ENCODE measurements at places on chromosomes 3 and 15.

DNA sequence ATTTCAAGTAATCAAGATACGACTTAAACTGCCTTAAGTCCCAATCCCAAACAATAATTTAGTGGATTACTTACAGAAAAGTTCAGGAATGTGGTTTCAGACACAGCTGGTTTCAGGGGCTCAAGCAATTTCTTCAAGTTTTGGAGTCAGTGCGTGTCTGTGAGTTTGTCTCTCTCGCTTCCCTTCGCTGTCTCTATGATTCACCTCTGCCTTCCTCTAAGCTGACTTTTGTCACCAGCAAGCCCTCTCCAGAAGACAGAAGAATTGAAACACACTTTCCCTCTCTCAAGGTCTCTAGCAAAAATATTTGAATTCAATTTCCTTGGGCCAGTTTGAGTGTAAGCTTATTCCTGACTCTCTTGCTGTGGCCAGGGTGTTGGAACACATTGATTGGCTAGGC, 392.4 kb downstream of the EDEM1 start:
- no peak overlapping the region for H3K4me3 ChIP-seq
- no peak overlapping the region for H3K27ac ChIP-seq
- no peaks in the 10 kb centered on the region for H3K36me3 ChIP-seq
- no peak for DNase-seq
- H3K4me1 ChIP-seq: no peaks in the 10 kb centered on the region

- no peaks in the 10 kb centered on the region for H3K36me3 ChIP-seq
- DNase-seq: no peak
- no peak overlapping the region for H3K4me3 ChIP-seq
- no peak overlapping the region for H3K27ac ChIP-seq
- H3K4me1 ChIP-seq: no peaks in the 10 kb centered on the region
These were observed 50.6 kb downstream of the PFN2 start for GRCh38 chr3:149920119-149920518.

DNA sequence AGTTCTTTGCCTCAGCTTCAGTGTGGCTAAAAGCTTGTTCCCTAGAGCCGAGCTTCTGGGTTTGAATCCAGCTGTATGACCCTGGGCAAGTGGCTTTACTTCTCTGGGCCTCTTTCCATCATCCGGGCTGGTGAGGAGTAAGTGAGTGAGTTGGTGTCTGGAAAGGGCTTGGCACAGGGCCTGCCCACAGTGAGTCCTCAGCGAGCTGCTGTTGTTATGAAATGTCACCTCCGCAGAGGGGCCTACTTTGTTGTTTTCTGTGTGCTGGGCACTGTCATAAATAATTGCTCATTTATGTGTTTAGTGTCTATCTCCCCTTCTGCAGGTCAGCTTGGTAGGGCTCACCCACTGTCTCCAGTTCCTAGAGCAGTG, 31.7 kb downstream of the SLC6A6 start:
- H3K4me1 ChIP-seq: peaks cover 11% of the 10 kb centered on the region
- DNase-seq: no peak
- H3K4me3 ChIP-seq: no peak overlapping the region
- H3K27me3 ChIP-seq: peaks cover 10% of the 10 kb centered on the region

DNA sequence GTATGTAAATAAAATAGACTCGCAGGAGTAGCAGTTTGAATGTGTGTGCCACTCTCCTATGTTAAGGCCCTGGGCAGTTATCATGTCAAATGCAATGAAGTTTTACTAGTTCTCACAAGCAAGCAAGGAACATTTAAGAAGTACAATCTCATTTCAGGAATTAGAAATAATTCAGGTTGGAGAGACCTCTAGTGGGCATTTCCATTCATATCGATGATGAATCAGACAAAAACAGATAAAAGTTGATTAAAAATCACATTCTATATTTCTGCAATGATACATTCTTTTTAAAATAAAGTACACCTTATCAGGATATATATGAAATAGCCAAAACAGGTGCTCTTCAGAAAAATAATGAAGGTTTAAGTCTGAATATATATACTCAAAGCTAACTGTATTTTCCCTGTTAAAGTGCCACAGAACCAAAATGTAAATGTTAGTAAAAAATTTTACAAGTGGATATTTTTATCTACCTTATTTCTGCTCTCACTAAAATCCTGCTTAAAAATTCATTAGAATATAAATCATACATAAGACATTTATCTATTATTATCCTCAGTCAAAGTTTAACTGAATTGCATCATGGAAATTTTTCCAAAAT, 492.4 kb upstream of the FRG2C start:
- H3K4me3 ChIP-seq: no peak overlapping the region
- no peak for DNase-seq
- H3K27me3 ChIP-seq: no peaks in the 10 kb centered on the region
- H3K36me3 ChIP-seq: no peaks in the 10 kb centered on the region
- peaks cover 9% of the 10 kb centered on the region for H3K4me1 ChIP-seq
- no peak overlapping the region for H3K27ac ChIP-seq

DNA sequence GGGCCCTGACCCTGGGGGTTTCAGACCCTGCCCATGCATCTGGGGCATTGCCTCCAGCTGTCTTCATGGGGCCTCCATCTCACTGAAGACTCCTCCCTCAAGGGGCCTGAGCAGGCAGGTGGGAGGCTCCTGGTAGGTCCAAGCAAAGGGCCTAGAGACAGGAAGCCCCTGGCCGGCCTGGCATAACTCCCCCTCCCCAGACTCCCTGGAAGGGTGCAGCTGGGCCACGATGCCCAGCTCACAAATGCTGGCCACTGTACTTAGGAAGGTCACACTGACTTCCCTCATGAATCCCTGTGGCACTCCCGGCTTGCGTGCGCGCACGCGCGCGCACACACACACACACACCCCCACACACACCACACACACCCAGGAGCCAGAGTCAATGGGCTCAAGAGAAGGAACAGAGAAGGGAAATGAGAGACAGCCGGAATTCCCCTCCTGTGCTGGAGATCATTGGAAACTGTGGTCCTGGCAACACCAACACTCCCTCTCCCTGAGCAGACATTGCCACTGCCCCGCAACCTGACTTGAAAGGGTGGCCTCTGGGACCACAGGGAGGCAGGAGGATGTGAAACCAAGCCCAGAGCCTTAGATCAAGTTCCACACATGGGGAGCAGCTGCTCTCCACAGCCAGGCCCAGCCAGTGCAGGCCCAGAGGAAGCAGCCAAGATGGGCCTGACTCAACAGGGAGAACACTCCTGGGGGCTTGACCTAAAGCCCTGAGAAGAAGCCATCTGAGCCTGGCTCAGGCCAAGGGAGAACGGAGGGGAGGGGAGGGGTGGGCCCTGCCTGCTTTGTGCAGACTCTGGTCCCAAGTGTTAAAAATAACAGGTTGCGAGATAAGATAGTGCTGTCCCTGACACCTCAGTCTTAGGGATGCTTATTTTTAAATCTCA, 69.7 kb downstream of the SCN5A start:
- no peaks in the 10 kb centered on the region for H3K36me3 ChIP-seq
- H3K4me1 ChIP-seq: no peaks in the 10 kb centered on the region
- H3K27me3 ChIP-seq: peaks cover 2% of the 10 kb centered on the region
- DNase-seq: no peak

- H3K4me1 ChIP-seq: peaks cover 27% of the 10 kb centered on the region
- no peak for DNase-seq
- peak overlapping the region; percentile 80 for H3K4me3 ChIP-seq
- H3K27ac ChIP-seq: peak overlapping the region; percentile 71
These were observed 23.0 kb downstream of the TPM1 start for GRCh38 chr15:63065262-63066221.

GRCh38 chr3:123396171-123397049, 52.5 kb downstream of the ADCY5 start:
- no peak overlapping the region for H3K4me3 ChIP-seq
- H3K27ac ChIP-seq: no peak overlapping the region
- H3K36me3 ChIP-seq: no peaks in the 10 kb centered on the region
- DNase-seq: no peak

- no peaks in the 10 kb centered on the region for H3K27me3 ChIP-seq
- no peaks in the 10 kb centered on the region for H3K36me3 ChIP-seq
- H3K4me1 ChIP-seq: no peaks in the 10 kb centered on the region
- no peak for DNase-seq
- no peak overlapping the region for H3K27ac ChIP-seq
- no peak overlapping the region for H3K4me3 ChIP-seq
These were observed 87.7 kb downstream of the KCNAB1 start for GRCh38 chr3:156207802-156208685.

- peaks cover 5% of the 10 kb centered on the region for H3K36me3 ChIP-seq
- no peak for DNase-seq
- no peak overlapping the region for H3K27ac ChIP-seq
- H3K4me3 ChIP-seq: no peak overlapping the region
These were observed 13.8 kb upstream of the NSMCE3 start for GRCh38 chr15:29283381-29283780.

GRCh38 chr3:5054098-5054497, 68.0 kb upstream of the ARL8B start:
- no peak overlapping the region for H3K27ac ChIP-seq
- H3K36me3 ChIP-seq: no peaks in the 10 kb centered on the region
- peaks cover 3% of the 10 kb centered on the region for H3K27me3 ChIP-seq
- no peak overlapping the region for H3K4me3 ChIP-seq
- no peak for DNase-seq
- H3K4me1 ChIP-seq: no peaks in the 10 kb centered on the region

- no peak overlapping the region for H3K4me3 ChIP-seq
- H3K36me3 ChIP-seq: no peaks in the 10 kb centered on the region
- H3K27me3 ChIP-seq: no peaks in the 10 kb centered on the region
- no peak for DNase-seq
These were observed 111.1 kb upstream of the GPR149 start for GRCh38 chr3:154540950-154541604.

- H3K36me3 ChIP-seq: peaks cover 4% of the 10 kb centered on the region
- no peak overlapping the region for H3K4me3 ChIP-seq
- H3K4me1 ChIP-seq: peaks cover 14% of the 10 kb centered on the region
- H3K27me3 ChIP-seq: peaks cover 2% of the 10 kb centered on the region
These were observed 21.3 kb downstream of the KIF9 start for GRCh38 chr3:47261301-47261700.

DNA sequence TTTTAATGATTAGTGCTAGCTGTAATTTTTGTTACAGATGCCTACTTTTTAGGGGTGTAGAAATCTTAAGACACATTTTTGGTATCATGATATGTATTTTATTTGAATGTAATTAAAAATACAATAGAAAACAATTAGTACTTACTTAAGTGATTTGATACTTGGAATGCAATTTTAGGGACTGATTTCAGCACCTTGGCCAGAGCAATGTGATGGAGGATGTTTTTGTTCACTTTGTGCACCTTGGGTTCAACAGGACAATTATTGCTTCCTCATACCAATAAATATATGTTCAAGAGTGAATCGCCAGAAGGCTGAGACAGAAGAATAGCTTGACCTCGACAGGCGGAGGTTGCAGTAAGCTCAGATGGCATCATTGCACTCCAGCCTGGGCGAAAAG, 22.3 kb downstream of the GMNC start:
- H3K36me3 ChIP-seq: no peaks in the 10 kb centered on the region
- H3K4me3 ChIP-seq: no peak overlapping the region
- H3K4me1 ChIP-seq: no peaks in the 10 kb centered on the region

- no peak overlapping the region for H3K4me3 ChIP-seq
- DNase-seq: no peak
- no peaks in the 10 kb centered on the region for H3K27me3 ChIP-seq
- no peaks in the 10 kb centered on the region for H3K4me1 ChIP-seq
These were observed 198.7 kb downstream of the TNIK start for GRCh38 chr3:171261487-171261886.

DNA sequence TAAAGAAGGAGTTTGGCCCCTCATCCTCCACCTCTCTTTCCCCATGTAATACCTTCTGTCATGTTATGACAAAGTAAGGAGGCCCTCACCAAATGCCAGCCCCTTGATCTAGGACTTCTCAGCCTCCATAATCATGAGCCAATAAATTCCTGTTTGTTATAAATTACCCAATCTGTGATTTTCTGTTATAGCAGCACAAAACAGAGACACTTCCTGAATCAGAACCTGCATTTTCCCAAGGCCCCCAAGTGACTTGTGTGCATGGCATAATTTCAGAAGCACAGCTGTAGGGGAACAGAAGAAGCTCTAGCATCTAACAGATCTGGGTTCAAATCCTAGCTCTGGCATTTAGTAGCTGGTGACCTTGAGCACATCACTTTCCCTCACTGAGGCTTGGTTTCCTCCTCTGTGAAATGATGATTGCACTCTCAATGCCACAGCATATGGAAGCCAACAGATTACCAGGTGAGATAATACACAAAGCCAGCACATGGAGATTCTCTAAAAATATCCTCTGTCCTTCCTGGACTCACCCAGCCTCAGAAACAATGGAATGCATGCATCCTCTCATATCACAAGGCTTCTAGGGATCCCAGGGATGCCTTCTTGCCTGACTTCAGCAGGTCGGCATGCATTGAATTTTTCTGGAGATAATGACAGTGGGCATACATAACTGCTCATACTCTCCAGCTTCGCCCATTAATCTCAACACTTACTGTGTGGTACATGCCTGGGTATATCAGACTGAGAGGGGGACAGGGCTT, 26.3 kb downstream of the TLNRD1 start:
- H3K36me3 ChIP-seq: peaks cover 10% of the 10 kb centered on the region
- no peak overlapping the region for H3K27ac ChIP-seq
- H3K4me3 ChIP-seq: no peak overlapping the region
- no peaks in the 10 kb centered on the region for H3K27me3 ChIP-seq
- H3K4me1 ChIP-seq: peaks cover 17% of the 10 kb centered on the region

DNA sequence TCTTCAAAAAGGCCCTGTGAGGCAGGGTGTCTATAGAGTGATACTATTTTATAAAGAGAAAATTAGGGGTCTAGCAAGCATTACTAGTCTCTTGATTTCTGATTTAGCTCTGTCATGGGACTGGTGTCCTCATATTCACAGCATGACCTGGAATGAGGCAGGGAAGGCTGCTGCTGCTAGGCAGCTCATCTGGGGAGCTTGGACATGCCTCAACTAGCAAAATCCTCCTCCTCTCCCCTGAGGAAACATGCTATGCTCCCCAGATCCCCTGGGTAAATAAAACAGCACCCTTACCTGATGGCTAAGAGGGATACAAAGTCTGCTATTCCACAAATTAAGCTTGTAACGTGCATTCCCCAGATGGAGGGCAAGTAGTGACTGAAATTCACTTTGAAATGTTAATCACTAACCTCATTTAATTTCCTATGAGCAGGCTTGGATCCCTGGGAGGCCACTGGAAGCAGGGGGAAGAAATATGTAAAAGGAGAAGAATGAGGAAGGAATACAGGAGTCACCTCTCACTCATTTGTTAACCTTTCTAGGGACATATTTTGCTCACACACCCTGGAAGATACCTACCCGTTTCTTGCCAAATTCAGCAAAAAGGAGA, 709.4 kb downstream of the SQOR start:
- H3K4me1 ChIP-seq: no peaks in the 10 kb centered on the region
- H3K27me3 ChIP-seq: no peaks in the 10 kb centered on the region

DNA sequence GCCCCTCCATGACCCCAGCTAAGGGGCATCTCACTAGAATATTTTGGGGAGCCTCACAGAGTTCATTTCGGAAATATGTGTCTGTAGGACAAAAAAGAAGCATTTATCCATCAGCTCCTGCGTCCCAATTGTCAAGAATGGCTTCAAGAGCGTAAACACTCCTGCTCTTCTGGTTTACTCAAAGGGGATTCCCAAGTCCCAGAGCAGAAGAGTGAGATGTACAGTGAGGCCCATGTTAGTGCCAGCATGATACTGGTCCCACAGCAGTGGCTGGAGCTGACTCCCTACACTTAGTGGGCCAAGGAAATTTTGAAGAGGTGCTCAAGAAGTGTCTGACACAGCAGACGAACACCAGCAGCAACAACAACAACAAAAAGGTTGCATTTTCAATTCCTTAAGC, 34.9 kb upstream of the ARL8B start:
- H3K27me3 ChIP-seq: no peaks in the 10 kb centered on the region
- H3K36me3 ChIP-seq: no peaks in the 10 kb centered on the region
- no peaks in the 10 kb centered on the region for H3K4me1 ChIP-seq
- no peak for DNase-seq
- H3K4me3 ChIP-seq: no peak overlapping the region
